Neural crest cell (in vitro differentiated cells): ENCODE measurements at places on chromosomes 2 and 18. TPM values are rescaled to one million over a fixed set of nuclear protein-coding genes. Genes with fewer than 3 reads are reported as not detected.

GRCh38 chr2:170694316-170694715, 20.8 kb upstream of the SP5 start:
- H3K27ac ChIP-seq = no peak overlapping the region
- no peak for DNase-seq
- peaks cover 22% of the 10 kb centered on the region for H3K4me1 ChIP-seq

The PXDN gene
- 217 and 218 TPM in 2 replicates for total RNA-seq

GRCh38 chr18:22485808-22486244, 68.1 kb upstream of the CTAGE1 start:
- no peak overlapping the region for H3K4me3 ChIP-seq
- no peaks in the 10 kb centered on the region for H3K36me3 ChIP-seq
- no peak overlapping the region for H3K27ac ChIP-seq
- H3K27me3 ChIP-seq = peaks cover 2% of the 10 kb centered on the region
- no peak for DNase-seq
- no peaks in the 10 kb centered on the region for H3K4me1 ChIP-seq

The SERPINB2 gene
- not detected in 2 replicates for total RNA-seq

The GAREM1 gene
- 11.0 and 12.3 TPM in 2 replicates for total RNA-seq

The IL37 gene
- 0.40 TPM in 1 of 2 replicates, not detected in the other for total RNA-seq

The PDK1 gene
- 12.3 and 14.6 TPM in 2 replicates for total RNA-seq

DNA sequence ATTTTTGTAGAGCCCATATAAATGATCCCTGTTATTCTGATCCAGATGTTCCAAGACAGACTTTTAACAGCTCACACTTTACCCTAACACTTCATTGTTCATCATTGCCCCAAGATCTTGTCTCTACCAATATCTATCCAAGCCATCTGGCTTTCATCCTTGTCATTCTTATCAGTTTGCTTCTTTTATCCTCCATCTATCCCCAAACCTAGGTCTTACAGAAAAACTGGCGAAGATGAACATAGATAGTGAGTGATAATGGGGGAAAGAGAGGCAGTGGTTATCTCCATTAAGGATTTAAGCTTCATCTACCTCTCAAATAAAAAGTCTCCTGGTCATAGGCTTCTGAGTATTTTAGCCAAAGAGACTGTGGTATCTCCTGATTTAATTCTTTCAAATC, 89.5 kb downstream of the DHRS9 start:
- H3K4me1 ChIP-seq = no peaks in the 10 kb centered on the region
- DNase-seq = no peak
- no peaks in the 10 kb centered on the region for H3K27me3 ChIP-seq
- no peak overlapping the region for H3K4me3 ChIP-seq

The MTCL1 gene
- 17.8 and 18.4 TPM in 2 replicates for total RNA-seq

The ARL5A gene
- 63.2 and 64.9 TPM in 2 replicates for total RNA-seq

DNA sequence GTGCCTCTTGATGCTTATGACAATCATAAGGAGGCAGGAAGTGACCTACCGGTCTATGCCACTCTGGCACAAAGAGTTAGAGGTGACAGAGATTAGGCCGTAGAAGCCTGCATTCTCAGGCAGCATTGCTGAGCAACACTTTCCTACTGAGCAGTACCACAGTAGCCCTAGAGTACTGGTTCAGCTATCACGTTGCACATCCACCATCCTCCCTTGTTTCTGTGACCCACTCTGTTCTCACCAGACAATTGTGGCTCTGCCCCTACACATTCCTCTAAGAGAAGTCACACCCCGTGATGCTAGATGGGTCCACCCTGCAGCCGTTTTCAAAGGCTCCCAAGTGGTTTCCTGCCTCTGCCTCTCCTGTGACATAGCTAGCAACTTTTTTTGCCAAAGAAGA, 22.6 kb upstream of the SUCLG1 start:
- no peak for DNase-seq
- no peak overlapping the region for H3K4me3 ChIP-seq
- H3K4me1 ChIP-seq = no peaks in the 10 kb centered on the region
- H3K27me3 ChIP-seq = no peaks in the 10 kb centered on the region

GRCh38 chr2:203898657-203899056, 31.1 kb downstream of the CTLA4 start:
- no peak overlapping the region for H3K4me3 ChIP-seq
- DNase-seq = no peak
- no peak overlapping the region for H3K27ac ChIP-seq
- no peaks in the 10 kb centered on the region for H3K27me3 ChIP-seq
- peaks cover 11% of the 10 kb centered on the region for H3K4me1 ChIP-seq

GRCh38 chr2:1450915-1451314, 37.7 kb downstream of the TPO start:
- peak overlapping the region; percentile 21 for H3K27ac ChIP-seq
- peaks cover 12% of the 10 kb centered on the region for H3K4me1 ChIP-seq
- no peaks in the 10 kb centered on the region for H3K36me3 ChIP-seq

The CDK5R2 gene
- total RNA-seq = 1.7 and 1.9 TPM in 2 replicates

GRCh38 chr2:237618449-237618848, 8.9 kb upstream of the LRRFIP1 start:
- H3K27me3 ChIP-seq = peaks cover 5% of the 10 kb centered on the region
- no peak for DNase-seq
- no peaks in the 10 kb centered on the region for H3K36me3 ChIP-seq
- H3K4me1 ChIP-seq = peaks cover 16% of the 10 kb centered on the region
- no peak overlapping the region for H3K4me3 ChIP-seq
- no peak overlapping the region for H3K27ac ChIP-seq

- no peaks in the 10 kb centered on the region for H3K36me3 ChIP-seq
- H3K4me1 ChIP-seq = no peaks in the 10 kb centered on the region
- no peak overlapping the region for H3K4me3 ChIP-seq
These were observed 71.2 kb upstream of the CNTNAP5 start for GRCh38 chr2:123953846-123954245.

- H3K36me3 ChIP-seq = peaks cover 9% of the 10 kb centered on the region
- no peak for DNase-seq
- H3K27me3 ChIP-seq = peaks cover 2% of the 10 kb centered on the region
- H3K4me1 ChIP-seq = no peaks in the 10 kb centered on the region
These were observed 152.7 kb downstream of the SUCLG1 start for GRCh38 chr2:84306361-84306760.

The ABCA12 gene
- 0.12 TPM in 1 of 2 replicates, not detected in the other for total RNA-seq

The VSNL1 gene
- total RNA-seq = 1.7 and 2.1 TPM in 2 replicates

DNA sequence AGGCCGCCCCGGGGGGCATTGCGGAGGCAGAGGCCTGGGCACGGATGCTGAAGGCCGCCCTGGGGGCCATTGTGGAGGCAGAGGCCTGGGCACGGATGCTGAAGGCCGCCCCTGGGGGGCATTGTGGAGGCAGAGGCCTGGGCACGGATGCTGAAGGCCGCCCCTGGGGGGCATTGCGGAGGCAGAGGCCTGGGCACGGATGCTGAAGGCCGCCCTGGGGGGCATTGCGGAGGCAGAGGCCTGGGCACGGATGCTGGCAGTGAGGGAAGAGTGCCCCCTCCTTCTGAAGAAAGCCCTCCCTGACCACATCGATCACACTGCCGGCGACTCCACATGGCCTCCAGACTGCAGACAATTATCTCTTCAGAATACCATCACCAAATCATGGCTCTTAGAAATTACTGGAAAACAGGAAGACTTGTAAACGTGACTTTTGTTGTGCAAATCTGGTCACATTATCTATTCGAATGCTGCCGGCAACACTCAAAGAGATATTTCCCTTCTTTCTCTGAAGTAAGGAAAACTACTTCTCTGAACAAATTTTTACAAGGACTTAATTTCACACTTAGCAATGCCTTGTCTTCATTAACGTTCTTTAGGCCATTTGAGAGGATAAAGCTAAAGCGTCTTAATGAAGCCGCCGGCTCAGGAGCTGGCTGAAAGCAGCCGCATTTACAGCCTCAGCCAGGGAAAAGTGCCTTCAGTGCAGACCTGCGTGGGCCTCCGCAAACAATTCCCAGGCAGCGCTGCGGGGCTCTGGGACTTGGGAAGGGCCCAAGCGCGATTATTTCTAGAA, 18.1 kb upstream of the SNTG2 start:
- DNase-seq = no peak
- H3K27ac ChIP-seq = peak overlapping the region; percentile 19
- H3K4me3 ChIP-seq = no peak overlapping the region
- peaks cover 25% of the 10 kb centered on the region for H3K4me1 ChIP-seq
- peaks cover 2% of the 10 kb centered on the region for H3K36me3 ChIP-seq

DNA sequence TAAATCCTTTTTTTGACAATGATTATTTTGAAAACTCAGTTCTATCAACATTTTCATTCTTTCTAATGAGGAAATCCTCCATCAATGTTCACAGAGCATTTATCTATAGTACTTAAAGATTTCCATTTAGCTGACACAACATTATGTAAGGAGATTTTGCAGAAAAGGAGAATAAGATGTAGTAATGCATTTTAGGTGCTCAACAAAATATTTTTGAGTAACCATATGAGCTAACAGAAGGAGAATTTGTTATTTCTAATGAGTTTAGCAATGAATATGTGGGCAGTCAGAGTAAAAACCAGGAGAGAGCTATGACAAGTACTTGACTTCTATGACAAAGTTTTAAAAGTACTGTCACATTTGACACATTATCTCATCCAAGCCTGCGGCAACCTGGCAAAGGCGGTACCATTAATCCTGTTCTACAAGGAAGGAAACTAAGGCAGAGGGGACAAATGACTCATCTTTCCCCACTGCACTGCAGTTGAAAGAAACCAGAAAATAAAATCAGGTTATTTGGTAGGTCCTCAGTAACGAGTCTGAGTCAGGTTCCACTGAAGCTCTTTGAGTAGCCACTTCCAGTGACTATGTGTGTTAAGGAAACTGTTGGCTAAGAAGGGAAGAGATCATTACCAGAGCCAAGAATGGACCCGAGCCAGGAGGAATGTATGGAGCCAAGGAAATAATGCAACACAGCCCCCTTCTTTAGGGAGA, 134.1 kb upstream of the ITGB6 start:
- no peaks in the 10 kb centered on the region for H3K27me3 ChIP-seq
- no peak overlapping the region for H3K4me3 ChIP-seq
- peaks cover 19% of the 10 kb centered on the region for H3K4me1 ChIP-seq
- no peak overlapping the region for H3K27ac ChIP-seq

GRCh38 chr2:9630117-9630735, 571 bp downstream of the YWHAQ start:
- no peaks in the 10 kb centered on the region for H3K27me3 ChIP-seq
- peaks cover 62% of the 10 kb centered on the region for H3K4me1 ChIP-seq
- DNase-seq = peak; percentile 75
- peak overlapping the region; percentile 99 for H3K4me3 ChIP-seq
- peaks cover 23% of the 10 kb centered on the region for H3K36me3 ChIP-seq
